NCI-H2227 treated with DMSO at 0.1 percent for 48 hours (cell line): ENCODE measurements at places on chromosomes 2 and 18.

- no peak for DNase-seq
These were observed 617.4 kb upstream of the NRXN1 start for GRCh38 chr2:51649366-51649765.

- DNase-seq = no peak
These were observed 1504.5 kb downstream of the DPP10 start for GRCh38 chr2:115946891-115947290.

DNA sequence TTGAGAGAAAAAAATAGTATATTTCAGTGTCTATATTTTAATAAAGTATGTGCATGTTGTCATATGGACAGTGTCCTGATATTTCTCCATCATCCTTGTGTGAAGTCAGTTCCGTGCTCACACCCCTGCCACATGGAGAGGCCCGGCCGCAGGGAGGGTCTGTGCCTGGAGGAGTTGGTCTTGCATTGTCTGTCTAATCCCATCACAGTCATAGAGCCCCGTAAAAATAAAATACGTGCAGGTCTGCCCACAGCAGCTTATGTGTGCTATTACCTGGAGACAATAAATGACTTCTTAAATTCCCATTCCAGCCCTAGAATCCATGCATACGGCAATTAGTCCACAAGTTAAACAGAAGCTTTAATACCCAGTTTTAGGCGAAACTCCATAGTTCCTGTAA lies 20.1 kb downstream of the MAPRE2 start:
- DNase-seq = no peak

- no peak for DNase-seq
These were observed 641.9 kb downstream of the CNTNAP5 start for GRCh38 chr2:124666976-124667375.

- no peak for DNase-seq
These were observed 140.4 kb upstream of the CAPN13 start for GRCh38 chr2:30947686-30948085.

DNA sequence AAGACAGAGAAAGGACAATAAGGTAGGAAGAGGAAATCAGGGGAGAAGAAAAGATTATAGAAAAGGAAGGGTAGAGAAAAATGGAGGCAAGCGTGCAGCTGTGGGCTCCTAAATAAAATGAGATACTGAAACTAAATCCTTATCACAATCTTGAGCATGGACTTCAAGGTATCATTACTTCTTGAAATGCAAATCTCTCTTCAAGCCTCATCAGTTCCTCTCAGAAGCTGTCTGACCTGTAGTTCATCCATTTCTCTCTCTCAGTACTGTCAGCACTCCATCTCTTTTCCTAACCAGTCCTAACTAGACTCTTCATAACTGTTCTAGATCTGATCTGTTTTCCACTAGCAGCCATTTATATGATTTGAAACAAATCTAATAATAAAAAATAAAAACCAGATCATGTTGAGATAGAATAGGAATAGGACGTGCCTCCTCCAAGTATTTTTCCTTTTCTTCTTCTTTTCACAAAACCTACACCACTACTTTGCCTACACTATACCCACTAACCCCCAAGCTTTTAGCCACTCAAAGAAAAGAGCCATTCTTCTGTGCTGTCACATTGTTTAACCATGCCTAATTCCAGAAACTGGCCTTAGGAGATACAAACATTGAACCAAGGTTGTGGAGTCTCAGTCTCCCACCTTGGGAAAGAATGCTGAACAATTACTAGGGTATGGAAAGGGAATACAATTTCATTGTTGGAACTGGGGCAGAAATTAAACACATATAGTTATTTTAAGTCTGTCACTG lies 21.1 kb downstream of the BABAM2 start:
- no peak for DNase-seq

DNA sequence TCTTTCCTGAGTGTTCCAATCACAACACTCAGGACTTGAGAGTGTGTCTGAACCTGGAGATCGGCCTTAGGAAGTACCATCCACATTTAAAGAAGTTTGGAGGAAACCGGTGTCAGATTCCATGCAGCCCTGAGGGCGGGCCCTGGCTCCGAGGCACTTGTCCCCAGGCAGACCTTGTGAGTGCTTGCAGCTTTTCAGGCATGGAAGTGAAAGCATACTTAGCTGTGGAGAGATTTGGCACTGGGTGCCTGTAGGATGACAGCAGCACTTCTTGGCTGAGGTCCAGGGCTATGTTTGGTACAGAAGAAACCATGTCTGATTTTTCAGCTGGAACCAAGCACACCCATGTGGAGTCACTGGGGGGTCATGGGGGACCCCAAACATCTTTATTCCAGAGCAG lies 230.8 kb downstream of the SEPTIN10 start:
- no peak for DNase-seq

DNA sequence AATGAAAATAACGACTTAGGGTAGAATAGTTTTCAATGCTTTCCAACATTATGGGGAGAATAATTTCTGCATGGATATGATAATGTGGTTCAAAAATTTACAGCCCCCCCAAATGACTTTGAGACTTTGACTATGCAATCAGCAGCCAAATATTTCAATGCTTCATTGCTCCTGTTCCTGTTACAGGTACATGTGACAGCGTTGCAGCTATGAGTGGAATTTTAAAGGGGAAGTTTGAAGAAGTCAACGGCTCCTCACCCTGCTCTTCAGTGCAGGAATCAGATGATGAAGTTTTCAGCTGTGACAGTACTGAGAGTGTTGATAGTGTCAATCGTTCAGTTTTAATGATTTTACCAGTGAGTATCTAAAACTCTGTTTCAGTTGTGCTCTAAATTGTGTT lies 25.1 kb downstream of the CSRNP3 start:
- no peak for DNase-seq

DNA sequence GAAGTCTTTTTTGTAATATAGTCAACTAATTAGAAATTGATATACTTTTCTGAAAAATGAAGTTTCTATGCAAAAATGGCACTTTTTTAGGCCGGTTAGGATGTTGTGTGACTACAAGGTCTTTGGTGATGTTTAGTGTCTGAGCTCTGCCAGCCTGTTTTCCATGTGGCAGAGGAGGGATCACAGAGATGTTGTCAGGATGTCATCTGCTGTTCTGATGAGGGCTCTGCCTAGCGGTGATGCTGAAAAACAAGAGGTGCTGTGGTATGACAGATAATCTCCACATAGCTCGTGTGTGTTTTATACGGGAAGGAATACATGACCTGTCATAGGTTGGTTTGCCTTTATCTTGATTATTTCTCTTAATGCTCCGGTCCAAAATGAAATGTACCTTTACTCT lies 12.0 kb upstream of the IAH1 start:
- DNase-seq = no peak

DNA sequence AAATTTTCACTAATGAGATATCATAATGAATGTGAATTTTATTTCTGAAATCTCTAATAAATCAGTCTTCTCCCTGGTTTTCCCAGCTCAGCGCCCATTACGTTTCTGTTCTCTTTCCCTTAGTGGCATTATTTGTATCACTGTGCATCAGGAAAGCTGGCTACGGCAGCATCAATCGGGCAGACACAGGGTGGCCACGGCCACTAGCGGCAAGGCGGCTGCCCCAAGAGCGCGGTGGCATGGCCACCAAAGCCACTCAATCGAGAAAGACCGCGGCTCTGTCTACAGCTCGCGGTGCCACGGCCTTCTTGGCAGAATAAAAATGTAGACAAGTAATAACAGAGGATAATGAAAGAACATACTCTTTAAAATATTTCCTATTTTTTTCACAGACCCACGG lies 168.0 kb downstream of the RPIA start:
- DNase-seq = no peak

GRCh38 chr2:46411245-46411641 lies 68.1 kb upstream of the TMEM247 start:
- DNase-seq = no peak

DNA sequence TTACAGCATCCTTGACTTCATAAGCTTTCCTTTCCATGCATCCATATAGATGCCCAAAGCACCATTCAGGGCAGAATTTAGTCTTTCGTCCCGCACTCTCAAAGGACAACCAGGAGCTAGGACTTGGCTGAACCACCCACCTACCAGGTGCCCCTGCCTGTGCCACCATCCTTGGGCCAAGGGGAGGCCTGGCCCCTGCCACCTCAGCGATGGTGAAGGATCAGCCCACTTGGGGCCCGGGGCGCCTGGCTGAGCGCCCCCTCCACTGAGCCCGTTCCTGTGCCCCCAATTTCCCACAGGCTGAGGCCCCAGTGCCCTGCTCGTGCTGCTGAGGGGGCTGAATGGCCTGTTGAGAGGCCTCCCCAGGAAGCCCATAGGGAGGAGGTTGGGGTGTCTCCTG lies 33.3 kb upstream of the ALPP start:
- no peak for DNase-seq

GRCh38 chr2:202091476-202091875 lies 18.4 kb downstream of the KIAA2012 start:
- DNase-seq = no peak

DNA sequence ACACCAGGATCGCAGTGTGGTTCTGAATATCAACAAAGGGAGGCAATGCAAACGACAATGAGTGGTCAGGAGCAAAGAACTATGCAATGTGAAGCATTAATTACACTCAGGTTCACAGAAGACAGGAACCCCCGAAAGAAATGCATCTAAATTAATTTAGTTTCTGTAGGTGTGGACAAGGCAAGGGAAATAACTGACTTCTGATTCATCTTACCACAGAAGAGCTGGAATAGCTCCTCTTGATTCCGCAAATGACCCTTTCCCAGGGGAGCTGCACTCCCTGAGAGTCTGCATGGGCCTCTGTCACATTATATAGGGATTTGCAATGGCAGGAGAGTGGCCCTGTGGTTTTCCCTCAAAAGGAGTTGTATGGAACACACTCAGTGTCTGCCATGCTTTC lies 263.9 kb upstream of the APCDD1 start:
- DNase-seq = no peak

GRCh38 chr2:25123682-25124081 lies 44.7 kb downstream of the POMC start:
- DNase-seq = no peak

DNA sequence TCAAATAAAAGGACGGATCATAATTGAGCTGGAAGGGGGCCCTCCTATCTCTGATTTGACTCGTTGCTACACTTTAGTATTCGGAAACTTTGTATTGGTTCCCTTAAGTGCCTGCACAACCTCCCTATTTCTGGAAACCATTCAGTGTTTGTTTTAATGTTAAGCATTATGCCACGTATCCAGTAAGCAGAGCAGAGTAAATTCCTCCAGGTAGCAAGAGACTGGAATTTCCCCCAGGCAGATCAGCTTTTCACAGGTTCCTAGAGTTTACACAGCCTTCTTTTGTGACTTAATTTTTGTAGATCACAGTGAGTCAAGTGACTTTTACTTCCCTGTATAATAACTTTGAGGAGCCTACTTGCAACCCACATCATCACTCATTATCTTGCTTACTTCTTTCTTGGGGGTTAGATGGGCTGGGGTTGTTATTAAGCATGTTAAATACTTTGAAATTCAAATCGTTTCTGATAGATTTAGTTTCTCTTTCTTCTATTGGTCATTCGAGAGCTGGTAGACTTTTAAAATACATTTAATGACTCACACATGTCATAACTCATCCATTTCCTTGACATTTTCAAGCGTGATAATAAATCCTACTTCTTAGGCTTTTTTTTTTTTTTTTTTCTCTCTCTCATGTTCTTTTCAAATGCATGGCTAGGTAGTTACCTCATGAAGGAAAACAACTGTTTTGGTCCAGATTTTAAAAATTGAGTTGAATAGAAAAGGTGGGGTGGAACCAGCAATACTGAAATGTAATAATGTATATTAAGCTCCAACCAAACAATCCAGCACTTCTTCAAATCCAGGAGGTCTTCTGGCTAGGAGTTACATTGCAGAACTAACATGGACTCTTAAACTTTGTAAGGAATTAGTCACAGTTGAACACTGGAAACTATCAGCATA lies 219.3 kb downstream of the NEDD4L start:
- DNase-seq = no peak

DNA sequence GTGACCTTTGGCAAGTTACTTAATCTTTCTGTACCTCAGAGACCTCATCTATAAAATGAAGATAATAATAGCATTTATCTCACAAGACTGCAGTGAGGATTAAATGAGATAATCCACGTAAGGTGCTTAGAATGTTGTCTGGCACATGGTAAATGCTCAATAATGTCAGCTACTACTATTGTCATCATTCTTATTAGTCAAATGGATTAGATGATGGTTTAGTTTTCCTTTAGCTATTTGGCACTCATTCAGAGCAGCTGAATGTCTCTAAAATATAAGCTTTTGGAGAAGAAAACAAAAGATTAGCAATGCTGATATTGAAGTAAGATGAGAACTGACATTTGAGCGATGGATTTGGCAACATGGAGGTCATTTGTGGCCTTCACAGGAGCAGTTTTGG lies 125.1 kb downstream of the AQP4 start:
- DNase-seq = no peak

- DNase-seq = no peak
These were observed 49.3 kb downstream of the CD226 start for GRCh38 chr18:69898241-69898861.

GRCh38 chr18:66867653-66868052 lies 263.8 kb upstream of the CDH19 start:
- no peak for DNase-seq

DNA sequence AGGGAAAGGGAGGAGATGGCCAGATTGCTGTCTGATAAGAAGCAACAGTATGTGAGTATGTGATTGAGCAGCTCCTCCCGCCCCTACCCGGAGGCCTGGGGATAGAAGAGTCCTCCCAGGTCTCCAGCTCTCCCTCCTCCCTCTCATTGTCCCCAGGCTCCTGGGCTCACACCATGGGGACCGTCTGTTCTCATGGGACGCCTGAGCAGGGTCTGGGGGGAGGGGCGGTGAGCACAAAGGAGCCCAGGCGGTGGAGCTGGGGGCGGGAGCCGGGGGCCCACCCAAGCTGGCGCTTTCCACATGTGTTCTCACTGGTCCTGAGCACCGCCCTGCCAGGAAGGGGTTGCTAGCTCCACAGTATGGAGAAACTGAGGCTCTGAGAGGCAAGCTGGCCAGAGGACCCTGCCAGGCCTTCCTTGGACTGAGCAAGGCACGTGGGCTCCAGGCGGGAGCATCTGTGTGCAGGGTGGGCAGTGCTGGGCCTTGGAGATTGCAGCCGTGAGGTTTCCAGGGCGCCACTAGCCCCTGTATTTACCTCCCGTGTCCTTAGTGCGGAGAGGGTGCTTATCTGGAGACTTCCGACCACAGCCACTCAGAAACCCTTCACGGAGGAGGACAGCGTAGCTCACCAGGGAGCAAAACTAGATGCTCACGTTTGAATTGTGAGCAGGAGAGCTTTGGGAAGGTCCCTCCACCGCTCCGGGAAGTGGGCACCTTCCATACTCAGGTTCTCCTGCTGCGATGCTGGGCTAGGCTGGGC lies 37.4 kb downstream of the PDIA6 start:
- DNase-seq = no peak
